Spinal cord (tissue), 10 donors: ENCODE measurements at places on chromosomes 7 and 10. TPM values are rescaled to one million over a fixed set of nuclear protein-coding genes. Genes with fewer than 3 reads are reported as not detected.

The GPC2 gene
- 53.6 TPM for polyA plus RNA-seq

The PTPRE gene
- polyA plus RNA-seq: 46.9 TPM

DNA sequence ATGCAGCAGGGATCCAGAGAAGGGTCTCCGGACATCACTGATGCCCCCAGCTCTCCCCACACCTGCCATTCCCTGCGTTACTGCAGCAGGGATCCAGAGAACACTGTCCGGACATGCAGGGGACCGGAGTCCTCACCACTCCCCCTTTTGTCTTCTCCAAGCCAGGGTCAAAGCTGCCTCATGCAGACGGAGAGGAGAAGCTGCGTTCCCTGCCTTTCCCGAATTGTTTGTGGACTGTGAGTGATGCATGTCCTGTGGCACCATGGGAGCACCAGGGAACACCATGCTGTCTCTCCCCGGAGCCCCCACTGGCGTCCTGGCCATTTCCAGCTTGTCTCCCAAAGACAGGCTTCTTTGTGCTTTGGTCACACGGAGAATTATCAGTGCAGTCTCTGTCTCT, 599.7 kb downstream of the PTPRN2 start:
- no peak for DNase-seq
- H3K4me1 ChIP-seq: peaks cover 31% of the 10 kb centered on the region
- no peak overlapping the region for H3K27ac ChIP-seq
- no peaks in the 10 kb centered on the region for H3K27me3 ChIP-seq

GRCh38 chr7:27248911-27249723, 6.5 kb downstream of the EVX1 start:
- no peak for DNase-seq
- no peak overlapping the region for H3K4me3 ChIP-seq
- no peaks in the 10 kb centered on the region for H3K36me3 ChIP-seq
- no peak overlapping the region for H3K27ac ChIP-seq

DNA sequence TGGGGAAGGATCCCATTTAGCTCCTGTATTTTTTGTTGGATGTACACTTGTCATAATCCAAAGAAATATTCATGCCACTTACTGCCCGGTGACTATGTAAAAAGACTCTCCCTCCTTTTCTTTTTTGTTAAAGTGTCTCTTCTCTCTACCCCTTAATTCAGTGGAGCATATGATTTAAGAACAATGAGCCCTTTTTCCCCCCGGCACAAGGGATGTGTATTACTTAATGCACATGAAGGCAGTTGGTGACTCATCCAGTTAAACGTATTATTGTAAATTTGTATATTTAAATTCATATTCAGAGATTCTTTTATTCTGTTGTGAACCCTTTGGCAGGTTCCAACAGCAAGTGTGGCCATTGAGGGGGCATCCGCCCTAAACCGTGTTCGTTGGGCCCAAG, 241.9 kb downstream of the SLC25A13 start:
- H3K27ac ChIP-seq: no peak overlapping the region
- DNase-seq: no peak

DNA sequence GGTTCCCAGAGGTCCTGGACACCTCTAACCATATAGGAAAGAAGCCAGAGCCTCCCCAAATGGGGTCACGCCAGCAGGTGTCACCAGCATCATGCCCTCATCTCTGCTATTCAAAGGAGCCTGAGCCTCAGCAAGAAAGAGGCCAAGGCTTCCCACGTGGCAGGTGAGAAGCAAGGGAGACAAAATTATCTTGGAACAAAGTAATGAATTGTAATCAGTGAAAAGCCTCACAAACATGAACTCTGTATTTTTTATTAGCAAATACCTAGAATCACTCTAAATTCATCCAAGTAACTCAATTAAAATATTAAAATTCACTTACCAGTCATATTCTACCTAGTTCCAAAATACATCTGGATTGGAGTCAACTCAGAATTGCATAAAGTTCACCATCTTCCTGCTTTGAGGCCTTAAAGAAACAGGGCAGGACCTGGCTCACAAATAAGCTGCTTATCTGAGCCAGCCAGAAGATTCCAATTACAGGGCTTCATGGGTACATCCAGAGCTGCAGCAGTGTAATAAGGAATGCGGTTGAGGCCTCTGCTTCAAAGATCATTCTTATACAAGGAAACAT, 68.7 kb downstream of the SGMS1 start:
- H3K4me3 ChIP-seq: no peak overlapping the region
- no peak for DNase-seq
- no peaks in the 10 kb centered on the region for H3K36me3 ChIP-seq

DNA sequence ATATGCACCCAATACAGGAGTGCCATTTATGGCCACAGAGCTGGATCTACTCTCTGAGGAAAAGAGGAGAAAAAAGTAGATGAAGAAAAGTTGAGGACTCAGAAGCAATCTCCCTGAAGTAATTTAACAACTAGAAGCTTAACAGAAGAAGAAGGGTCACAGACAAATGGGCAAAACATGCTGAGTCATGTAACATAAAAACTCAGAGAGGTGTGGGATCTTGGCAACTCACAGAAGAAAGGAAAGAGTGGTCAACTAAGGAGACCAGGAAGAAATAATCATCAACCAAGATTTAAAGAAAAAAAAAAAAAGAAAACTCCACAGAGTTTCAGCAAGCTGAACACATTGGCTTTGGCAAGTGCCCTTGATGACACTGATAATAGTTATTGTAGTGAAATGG, 51.8 kb upstream of the BET1 start:
- no peaks in the 10 kb centered on the region for H3K4me1 ChIP-seq
- H3K27ac ChIP-seq: no peak overlapping the region
- no peak overlapping the region for H3K4me3 ChIP-seq
- no peak for DNase-seq

- H3K27ac ChIP-seq: no peak overlapping the region
- no peak for DNase-seq
- no peaks in the 10 kb centered on the region for H3K27me3 ChIP-seq
- H3K36me3 ChIP-seq: no peaks in the 10 kb centered on the region
- H3K4me3 ChIP-seq: no peak overlapping the region
Measured at GRCh38 chr10:118291122-118291521, 51.0 kb downstream of the FAM204A start.

DNA sequence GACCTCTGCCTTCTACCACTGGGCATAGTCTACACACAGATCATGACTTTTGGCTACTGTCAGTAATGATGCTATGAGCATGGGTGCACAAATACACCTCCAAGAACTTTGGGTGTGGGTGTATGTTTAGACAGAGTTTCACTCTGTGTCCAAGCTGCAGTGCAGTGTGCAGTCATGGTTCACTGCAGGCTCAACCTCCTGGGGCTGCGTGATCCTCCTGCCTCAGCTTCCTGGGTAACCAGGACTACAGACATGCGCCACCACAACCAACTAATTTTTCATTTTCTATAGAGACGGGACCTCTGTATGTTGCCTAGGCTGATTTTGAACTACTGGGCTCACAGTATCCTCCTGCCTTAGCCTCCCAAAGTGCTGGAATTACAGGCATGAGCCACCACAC, 194.4 kb downstream of the NSUN6 start:
- H3K27me3 ChIP-seq: no peaks in the 10 kb centered on the region
- DNase-seq: no peak
- no peak overlapping the region for H3K27ac ChIP-seq
- H3K4me3 ChIP-seq: no peak overlapping the region
- H3K36me3 ChIP-seq: no peaks in the 10 kb centered on the region
